ENCODE measurements at places on chromosomes 3 and 15. TPM values are rescaled to one million over a fixed set of nuclear protein-coding genes. Genes with fewer than 3 reads are reported as not detected.
A peak's percentile ranks its signal among the peaks of the same experiment; 100 is the strongest.

DNA sequence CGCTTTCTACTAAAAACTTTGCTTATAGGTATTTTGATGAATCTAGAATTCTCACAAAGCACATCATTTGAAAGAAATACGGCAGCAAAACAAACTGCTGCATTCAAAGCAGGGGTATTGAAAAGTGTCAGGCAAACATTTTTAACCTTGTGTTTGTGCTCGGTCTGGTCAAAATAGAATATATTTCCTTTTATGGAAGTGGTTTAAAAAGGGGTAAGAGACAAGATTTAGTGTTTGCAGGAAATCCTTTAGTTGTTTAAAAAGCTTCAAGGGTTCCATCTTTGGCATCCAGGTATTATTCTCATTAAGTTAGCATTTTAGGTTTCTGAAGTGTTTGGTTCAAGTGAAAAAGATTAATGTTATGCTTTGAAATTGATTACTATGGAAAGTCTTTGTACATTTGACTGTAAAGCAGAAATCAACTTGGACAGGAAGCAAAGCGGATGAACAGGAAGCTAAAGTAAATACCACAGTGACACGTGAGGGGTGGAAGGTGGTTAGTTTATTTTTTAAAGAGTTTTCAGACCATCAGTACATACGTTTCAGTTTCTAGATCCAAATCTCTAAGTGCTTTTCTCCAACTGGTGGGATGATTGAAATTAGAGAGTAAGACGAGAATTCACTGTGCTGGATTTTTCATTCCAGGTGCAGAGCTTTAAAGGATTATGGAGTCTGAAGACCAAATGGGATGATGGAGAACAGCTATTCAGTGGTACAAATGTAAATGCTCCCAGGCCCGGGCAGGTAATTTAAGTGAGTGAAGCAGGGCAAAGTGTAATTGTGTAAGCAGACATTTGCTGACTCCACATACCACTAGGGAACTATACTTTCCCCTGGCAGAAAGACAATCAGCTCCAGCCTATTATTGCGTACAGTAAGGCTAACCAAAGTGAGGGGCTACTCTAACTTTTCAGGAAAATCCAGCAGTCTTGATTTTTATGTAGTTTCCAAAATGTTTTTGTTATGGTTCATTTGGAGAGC is 341.8 kb upstream of the TBL1XR1 start:
- DNase-seq = no peak
- H3K4me1 ChIP-seq = peaks cover 33% of the 10 kb centered on the region
- no peaks in the 10 kb centered on the region for H3K27me3 ChIP-seq
- H3K36me3 ChIP-seq = no peaks in the 10 kb centered on the region

Gene MAGEL2
- not detected for total RNA-seq

DNA sequence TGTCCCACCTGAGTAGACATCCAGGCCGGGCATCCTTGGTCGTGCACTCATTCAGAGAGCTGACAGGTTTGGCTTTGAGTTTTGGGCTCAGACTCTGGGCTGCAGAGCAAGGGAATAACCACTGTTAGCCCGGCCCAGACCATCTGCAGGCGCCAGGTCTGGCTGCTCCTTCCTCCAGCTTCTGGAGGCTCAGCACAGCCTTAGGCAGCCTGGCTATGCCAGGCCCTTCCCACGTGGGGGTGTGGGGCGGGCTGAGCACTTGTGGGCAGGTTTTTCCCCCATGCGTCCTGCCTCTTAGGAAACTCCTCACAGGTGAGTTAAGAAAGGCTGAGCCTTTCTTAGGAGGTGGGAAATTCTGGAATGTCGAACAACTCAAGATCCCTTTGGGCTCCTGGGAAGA is 11.2 kb downstream of the PLA2G4B start:
- peaks cover 4% of the 10 kb centered on the region for H3K4me1 ChIP-seq
- H3K27me3 ChIP-seq = no peaks in the 10 kb centered on the region

DNA sequence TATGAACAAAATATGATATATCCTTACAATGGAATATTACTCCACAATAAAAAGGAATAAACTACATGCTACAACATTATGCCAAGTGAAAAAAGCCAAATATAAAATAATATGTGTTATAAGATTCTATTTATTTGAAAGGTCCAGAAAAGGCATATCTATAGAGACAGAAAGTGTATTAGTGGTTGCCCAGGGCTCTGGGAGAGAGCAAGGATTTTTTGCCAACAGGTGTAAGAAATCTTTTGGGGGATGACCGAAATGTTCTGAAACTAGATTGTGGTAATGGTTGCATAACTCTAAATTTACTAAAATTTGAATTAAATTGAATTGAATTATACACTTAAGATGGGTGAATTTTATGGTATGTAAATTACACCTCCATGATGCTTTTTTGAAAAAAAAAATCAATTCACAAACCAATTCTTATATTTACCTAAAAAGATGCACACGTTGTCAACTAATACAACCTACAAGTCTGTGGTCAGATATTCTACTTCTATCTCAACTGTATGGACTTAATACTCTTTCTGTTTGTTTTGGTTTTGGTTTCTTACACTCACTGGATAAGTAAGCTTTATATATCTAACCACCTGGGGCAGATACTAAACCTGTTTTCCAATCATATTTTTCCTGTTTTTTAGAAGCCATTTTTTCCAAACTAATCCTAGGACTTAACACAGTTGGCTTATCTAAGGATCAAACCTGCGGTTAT is 75.8 kb downstream of the FBN1 start:
- no peaks in the 10 kb centered on the region for H3K4me1 ChIP-seq
- H3K36me3 ChIP-seq = no peaks in the 10 kb centered on the region
- no peak overlapping the region for H3K4me3 ChIP-seq
- no peak overlapping the region for H3K27ac ChIP-seq
- H3K27me3 ChIP-seq = no peaks in the 10 kb centered on the region
- DNase-seq = no peak

DNA sequence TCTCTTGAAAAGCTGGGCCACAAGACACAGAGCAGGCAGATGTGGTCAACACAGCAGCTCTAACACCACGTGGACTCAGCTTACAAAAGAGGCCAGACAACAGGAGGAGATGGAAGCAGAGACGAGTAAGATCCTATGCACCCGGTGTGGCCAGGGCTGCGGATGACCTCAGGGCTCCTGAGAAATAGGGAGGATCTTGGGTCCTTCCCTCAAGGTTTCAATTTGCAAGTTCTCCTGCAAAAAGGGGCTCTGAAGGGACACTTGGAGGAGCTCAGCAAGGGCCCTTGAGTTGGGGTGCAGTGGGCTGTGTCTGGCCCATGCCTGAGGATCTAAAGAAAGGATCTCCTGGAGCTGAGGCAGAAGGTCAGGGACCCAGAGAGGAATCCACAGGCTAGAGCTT is 249.5 kb upstream of the IGF1R start:
- H3K27ac ChIP-seq = no peak overlapping the region
- H3K27me3 ChIP-seq = no peaks in the 10 kb centered on the region
- no peak overlapping the region for H3K4me3 ChIP-seq
- DNase-seq = no peak
- H3K4me1 ChIP-seq = no peaks in the 10 kb centered on the region

DNA sequence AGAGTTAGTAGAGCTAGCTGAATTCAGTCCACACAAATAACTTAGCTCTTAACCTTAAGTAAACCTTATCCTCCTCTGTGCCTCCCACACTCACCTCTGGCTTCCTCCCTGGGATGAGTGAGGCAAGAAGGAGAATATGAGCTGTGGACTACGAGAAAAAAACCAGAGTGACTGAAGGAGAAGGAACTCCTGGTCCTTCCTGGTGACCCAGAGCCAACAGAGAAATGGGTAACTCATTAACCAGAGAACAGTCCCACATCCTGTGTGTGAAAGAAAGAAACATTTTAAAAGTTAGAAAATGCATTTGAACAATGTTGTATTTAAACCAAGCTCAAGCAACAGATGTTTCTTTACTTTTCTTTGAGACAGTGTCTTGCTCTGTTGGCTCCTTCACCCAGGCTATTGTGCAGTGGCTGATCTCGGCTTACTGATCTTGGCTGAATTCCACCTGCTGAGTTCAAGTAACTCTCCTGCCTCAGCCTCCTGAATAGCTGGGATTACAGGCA is 27.5 kb upstream of the FAM81A start:
- no peaks in the 10 kb centered on the region for H3K36me3 ChIP-seq
- H3K4me1 ChIP-seq = peaks cover 84% of the 10 kb centered on the region
- H3K4me3 ChIP-seq = peak overlapping the region; percentile 73
- DNase-seq = no peak
- peak overlapping the region; percentile 98 for H3K27ac ChIP-seq

Data from activated B cell treated with CpG ODN at 0.5 μM for 24 hours (primary cell).